CD4-positive, CD25-positive, alpha-beta regulatory T cell (primary cell): ENCODE measurements at places on chromosomes 4 and X. TPM values are rescaled to one million over a fixed set of nuclear protein-coding genes. Genes with fewer than 3 reads are reported as not detected.

CXorf49 gene
- not detected for polyA plus RNA-seq

PITX2 gene
- not detected for polyA plus RNA-seq

CTAG2 gene
- polyA plus RNA-seq: not detected

SLC10A6 gene
- not detected for polyA plus RNA-seq

MAGEA12 gene
- polyA plus RNA-seq: not detected

SMIM10L2A gene
- polyA plus RNA-seq: 0.39 TPM

MAGEA2 gene
- not detected for polyA plus RNA-seq

BEX5 gene
- polyA plus RNA-seq: 8.8 TPM

TEX11 gene
- not detected for polyA plus RNA-seq

SLC6A8 gene
- 0.72 TPM for polyA plus RNA-seq

MAPK10 gene
- not detected for polyA plus RNA-seq

VCX3B gene
- polyA plus RNA-seq: not detected

CYTL1 gene
- polyA plus RNA-seq: not detected

COL4A6 gene
- not detected for polyA plus RNA-seq

FABP2 gene
- not detected for polyA plus RNA-seq

SPANXA1 gene
- polyA plus RNA-seq: not detected

CLDN2 gene
- not detected for polyA plus RNA-seq

XAGE2 gene
- polyA plus RNA-seq: not detected

SHROOM2 gene
- polyA plus RNA-seq: not detected
